Stimulated activated CD8-positive, alpha-beta memory T cell treated with anti-CD3 and anti-CD28 coated beads, Interleukin-15, amount 100 ng/mL, for 24 hours (primary cell): ENCODE measurements at places on chromosomes 7 and 10.

- DNase-seq: no peak
Observed at GRCh38 chr10:128738386-128738915, 612.2 kb upstream of the MKI67 start.

DNA sequence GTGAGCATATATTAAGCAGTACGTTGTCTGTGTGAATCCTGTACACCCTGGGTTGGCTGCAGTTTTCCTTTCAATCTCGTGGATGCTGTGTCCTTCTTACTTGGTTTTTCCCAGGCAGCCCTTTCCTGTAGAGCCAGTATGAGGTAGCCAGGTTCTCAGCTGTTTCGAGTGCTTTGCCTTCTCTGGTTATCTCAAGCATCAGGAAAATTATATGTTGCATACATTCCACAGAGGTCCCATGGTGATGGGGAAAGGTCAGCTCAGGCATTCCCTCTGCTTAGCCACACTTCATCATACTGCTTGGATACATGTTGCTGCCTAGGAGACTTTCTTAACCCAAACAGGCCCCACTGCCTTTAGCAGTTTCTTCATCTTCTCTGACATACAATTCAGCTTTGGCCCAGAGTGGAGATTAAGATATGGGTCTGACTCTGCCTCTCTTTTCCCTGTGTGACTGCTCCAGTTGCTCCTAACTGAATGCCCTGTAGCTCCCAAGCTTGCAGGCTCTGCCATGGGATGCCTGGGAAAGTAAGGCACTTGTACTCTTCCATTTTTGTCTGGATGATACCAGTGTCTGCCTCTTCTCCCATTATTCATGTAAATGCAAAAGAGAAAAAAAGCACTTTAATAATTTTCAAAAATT lies 11.3 kb downstream of the GNAI1 start:
- DNase-seq: no peak

- DNase-seq: no peak
Observed at GRCh38 chr10:101859530-101859929, 15.9 kb upstream of the KCNIP2 start.

- DNase-seq: no peak
Observed at GRCh38 chr10:80599424-80599847, 61.7 kb downstream of the SH2D4B start.

GRCh38 chr7:116977172-116977571 lies 23.9 kb downstream of the ST7 start:
- DNase-seq: no peak

GRCh38 chr10:49071160-49071761 lies 44.1 kb downstream of the VSTM4 start:
- DNase-seq: no peak

GRCh38 chr7:50687096-50687495 lies 95.6 kb downstream of the GRB10 start:
- DNase-seq: no peak

DNA sequence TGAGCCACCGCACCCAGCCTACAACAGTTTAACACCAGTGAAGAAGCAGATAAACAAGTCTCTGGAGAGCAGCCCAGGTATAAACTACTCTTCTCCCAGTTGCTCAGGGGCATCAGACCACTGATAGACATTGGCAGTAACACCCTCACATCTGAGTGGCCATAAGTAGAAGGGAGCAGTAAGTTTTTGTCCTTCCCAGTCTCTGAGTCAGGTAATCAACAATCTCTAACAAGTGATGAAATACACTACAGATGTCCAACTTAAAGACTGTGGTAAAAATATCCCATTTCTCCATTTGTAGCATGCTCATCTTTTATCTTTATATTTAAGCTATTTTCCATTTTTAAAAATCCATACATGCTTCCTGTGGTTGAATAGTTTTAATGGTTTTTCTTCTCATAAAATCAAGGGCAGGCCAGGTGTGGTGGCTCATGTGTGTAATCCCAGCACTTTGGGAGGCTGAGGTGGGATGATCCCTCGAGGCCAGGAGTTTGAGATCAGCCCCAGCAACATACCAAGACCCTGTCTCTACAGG lies 78.6 kb downstream of the GSAP start:
- no peak for DNase-seq

DNA sequence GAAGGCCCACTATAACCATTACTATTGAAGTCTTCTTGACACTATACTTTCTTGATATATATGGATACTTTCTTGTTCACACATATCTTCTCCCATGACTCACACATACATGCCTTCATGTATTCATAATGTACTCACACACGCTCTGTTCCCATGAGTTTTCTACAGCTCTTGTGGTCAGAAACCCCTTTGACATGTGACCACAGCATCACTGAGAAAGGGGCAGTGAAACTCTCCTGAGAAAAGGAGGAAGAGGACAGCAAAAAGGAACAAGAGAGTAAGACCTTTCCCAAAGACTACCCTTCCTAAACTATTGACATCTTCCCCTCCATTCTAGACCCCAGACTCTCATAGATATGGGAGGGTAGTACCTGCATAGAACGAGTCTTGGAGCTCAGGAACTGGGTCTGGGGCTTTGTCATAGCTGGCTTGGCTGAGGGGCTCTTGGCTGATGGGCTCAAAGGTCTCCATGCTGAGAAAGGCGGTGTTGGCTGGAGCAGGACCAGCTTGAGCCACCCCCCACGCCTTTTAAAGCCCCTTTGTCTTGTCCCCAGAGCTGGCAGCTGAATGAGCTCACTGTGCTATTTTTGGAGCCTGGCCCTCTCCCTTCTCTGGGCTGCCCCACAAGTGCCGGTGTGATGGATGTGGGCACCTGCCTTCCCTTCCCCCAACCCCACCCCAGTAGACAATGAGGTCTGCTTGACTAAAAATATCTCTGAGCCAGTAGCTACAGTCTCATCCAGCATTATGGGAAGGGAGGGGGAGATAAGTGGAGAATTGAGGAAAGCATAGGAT lies 5.1 kb downstream of the SYNPO2L start:
- DNase-seq: no peak

GRCh38 chr10:126374435-126374834 lies 13.8 kb downstream of the ADAM12 start:
- no peak for DNase-seq
